ENCODE measurements at places on chromosomes 16 and 17.

- no peak for DNase-seq
These were observed 199.1 kb downstream of the KATNIP start for GRCh38 chr16:27748868-27749546.

GRCh38 chr17:72151565-72152386 lies 31.0 kb downstream of the SOX9 start:
- DNase-seq, result no peak

DNA sequence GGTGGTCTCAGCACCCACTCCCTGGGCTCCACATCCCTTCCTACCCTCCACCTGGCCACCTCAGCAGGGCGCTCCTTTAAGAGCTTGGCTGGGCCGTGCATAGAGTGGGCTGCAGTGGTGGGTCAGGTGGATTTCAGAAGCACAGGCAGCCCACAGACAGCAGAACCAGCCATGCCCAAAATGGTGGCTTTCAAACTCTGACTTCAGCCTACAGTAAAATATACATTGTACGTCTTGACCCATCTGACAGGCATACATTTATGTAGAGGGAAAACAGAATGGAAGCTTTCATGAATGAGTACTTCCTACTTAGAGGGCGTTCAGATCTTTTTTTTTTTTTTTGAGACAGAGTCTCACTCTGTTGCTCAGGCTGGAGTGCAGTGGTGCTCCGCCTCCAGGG lies 26.0 kb upstream of the LASP1NB start:
- no peak for DNase-seq

DNA sequence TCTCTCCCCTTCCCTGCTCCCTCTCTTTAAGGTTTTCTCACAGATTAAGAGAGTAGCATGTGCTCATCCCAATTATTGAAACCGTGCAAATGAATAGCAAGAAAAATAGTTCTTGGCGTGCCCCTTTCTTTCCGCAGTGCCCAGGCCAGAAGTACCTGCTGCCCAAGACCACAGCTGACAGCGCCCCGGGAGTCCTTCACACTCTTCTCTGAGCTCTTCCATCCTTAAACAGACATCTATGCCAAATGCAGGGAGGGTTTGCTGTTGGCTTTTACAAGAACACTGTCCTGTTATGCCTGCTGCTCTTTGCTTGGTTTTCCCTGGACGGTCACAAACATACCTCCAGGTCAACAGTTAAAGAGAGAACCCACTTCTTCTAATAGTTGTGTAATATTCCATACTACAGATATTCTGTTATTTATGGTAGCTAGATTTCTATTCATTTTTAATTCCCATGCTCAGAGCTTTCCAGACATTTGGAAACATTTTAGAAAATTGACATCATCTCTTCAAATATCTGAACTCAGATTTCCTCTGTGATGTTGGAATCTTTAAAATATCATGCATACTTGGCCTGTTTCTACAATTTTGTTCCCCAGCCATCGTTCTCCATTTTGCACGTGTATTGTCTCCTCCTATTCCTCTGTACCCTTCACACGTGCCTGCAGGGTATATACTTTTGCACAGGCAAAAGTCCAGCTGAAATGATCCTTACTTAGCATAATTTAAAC lies 416.7 kb downstream of the WWOX start:
- DNase-seq, result no peak

GRCh38 chr16:84557059-84557458 lies 52.6 kb upstream of the MEAK7 start:
- no peak for DNase-seq

GRCh38 chr16:80027007-80027965 lies 426.7 kb upstream of the MAF start:
- peak; percentile 67 for DNase-seq

DNA sequence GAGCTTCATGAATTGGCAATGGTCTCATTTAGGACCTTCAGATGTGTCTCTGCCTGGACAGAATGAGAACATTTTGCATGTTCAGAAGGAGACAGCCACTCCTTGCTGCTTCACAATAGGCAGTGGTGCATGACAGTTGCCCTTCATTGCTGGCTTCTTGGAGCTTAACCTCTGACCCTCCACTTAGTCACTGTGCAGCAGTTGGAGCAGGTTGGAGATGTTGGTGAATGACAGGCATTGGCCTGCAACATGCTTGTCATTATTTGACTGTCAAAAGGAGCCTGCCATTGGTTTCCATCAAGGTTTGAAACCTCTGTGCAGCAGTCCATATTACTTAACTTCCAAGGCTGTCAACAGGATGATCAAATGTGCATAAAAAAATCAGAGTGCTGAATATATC lies 22.7 kb downstream of the FTO start:
- DNase-seq, result no peak

DNA sequence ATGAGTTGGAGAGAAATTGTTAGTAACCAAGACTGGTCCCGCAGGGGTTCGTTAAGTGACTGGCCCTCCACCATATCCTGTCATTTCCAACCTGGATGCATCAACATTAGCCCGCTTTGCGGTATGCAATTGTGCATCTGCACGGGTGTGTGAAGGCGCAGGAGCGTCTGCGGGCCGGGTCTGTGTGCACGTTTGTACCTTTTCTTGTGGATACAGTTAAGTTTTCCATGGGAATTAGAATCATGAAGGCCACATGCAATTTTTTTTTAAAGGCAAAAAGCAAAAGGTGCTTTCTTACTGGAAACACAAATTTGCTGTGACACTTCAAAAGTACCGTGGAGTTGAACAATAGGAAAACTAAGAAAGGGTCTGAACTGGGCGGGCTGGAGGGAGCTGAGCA lies 355.4 kb upstream of the ZFHX3 start:
- DNase-seq, result no peak

- DNase-seq, result no peak
These were observed 6.4 kb upstream of the FOXJ1 start for GRCh38 chr17:76147211-76148014.

DNA sequence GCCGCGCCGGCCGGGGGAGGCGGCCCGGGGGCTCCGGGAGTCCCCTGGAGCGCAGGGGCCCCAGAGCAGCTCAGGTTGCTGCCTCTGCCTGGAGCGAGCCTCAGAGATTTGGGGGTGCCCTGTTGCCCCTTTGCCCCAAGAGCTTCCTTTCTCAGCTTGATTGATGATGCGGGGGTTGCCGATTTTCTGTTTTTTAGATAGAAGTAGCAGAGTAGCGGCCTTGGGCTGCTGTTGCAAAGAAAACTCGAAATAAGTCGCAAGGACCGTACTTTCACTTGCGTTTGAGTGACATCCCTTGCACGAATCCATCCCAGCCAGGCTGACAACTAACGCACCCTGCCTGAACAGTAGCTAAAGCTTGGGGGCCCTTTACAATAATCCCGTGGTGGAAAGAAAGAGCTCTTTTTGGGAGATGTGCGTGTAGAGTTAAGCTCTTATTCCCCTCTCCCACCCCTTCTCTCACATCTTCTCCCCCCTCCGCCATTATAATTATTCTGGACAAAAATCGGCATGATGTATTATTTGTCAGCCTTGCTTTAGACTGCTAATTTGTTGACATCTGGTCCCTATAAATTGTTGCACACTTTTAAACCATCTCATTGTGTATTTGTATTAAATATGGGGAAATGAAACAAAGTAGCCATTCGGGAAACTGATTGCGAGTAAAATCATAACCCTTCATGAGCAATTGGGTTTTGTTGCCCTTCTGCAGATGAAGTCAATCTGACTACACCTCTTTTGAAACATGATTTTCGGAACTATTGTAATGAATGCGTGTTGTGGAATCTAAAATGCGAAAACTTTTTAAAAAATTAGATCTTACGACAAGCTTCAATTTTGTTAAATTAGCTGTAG lies 873 bp downstream of the USP10 start:
- DNase-seq, result no peak

- DNase-seq, result no peak
These were observed 5.9 kb downstream of the SCARF1 start for GRCh38 chr17:1639549-1640180.

DNA sequence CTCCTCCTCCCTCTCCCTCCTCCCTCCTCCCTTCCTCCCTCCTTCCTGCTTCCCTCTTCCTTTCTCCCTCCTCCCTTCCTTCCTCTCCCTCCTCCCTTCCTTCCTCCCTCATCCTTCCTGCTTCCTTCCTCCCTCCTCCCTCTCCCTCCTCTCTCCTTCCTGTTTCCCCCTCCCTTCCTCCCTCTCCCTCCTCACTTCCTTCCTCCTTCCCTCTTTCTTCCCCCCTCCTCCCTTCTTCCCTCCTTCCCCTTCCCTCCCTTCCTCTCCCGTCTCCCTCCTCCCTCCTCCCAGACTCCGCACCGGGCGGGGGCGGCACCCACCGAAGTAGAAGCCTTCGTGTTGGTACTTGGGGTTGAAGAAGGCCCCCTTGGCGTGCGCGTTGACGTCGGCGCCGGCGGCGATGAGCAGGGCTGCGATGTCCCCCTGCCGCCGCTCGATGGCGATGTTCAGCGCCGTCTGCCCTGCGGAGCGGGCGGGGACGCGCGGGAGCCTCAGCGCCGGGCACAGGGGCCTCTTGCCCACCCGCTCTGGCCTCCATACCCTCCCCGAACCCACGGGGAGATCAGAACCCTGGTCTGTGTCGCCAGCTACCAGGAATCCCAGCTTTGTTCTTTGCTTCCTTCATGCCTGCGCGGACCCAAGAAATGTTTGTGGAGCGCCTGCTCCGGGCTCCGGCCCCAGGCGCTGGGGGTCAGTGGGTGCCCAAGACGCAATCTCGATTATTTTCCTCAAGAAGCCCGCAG lies 22.2 kb downstream of the TRPV3 start:
- DNase-seq, result peak; percentile 62

GRCh38 chr17:36608794-36609497 lies 7.6 kb downstream of the MRM1 start:
- DNase-seq, result no peak

DNA sequence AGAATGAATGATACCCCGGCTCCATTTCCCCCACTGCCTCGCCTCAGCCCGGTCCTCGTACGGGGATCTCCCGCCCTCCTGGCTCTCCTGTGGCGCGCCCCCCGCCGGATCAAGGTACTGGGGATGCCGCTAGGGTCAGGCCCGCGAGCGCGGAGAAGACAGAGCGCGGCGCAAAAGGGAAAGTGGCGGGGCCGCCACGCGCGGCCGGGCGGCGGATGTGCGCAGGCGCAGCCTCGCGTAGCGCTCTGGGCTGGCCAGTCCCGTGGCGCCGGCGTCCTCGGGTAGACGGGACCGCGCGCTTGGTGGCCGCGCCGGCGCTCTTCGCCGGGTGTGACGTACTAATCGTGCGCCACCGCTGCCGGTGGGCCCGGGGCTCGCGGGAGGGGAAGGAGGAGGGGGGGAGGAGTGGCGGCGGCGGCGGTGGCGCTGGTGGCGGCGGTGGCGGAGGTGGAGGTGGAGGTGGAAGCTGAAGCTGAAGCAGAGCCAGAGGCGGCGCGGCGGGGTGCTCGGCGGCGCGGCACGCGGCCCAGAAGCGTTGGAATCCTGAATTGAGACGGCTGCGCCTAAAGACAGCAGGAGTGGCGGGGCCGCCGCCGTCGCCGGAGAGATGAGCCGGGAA lies at the start of gene SENP3:
TSS of gene SENP3 (plus strand) at position 331 of the 619 bp plus-strand sequence. CDS start 1,158 bp downstream, outside the sequence.
- DNase-seq, result peak; percentile 95

- no peak for DNase-seq
These were observed 15.3 kb upstream of the TNFRSF13B start for GRCh38 chr17:16987066-16987829.

DNA sequence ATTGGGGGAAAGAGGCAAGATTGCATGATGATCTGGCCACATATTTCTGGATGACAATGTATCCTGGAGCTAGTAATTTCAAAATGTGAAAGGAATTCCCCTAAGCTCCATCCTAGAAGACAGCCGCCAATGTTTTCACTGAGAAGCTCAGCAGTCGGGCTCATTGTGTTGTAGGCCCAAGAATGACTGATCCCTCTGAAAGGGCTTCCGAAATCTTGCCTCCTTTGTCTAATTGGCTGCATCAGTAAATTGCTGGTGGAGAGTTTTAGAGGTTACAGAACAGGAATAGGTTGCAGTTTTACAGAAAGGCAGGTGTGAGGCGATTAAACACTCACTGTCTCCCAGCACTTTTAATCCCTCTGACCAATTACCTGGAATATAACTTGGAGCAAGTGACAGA lies 464.1 kb upstream of the SALL1 start:
- no peak for DNase-seq

GRCh38 chr17:40633871-40634270 lies 13.7 kb downstream of the SMARCE1 start:
- no peak for DNase-seq
